Dorsolateral prefrontal cortex (tissue), 122 donors: ENCODE measurements at places on chromosomes 5 and 9. TPM values are rescaled to one million over a fixed set of nuclear protein-coding genes. Genes with fewer than 3 reads are reported as not detected.

Gene TAF11L10
- not detected for total RNA-seq

Gene IFNB1
- total RNA-seq: not detected

Gene OLFM1
- 591 TPM for total RNA-seq

Gene LURAP1L
- total RNA-seq: 2.9 TPM

Gene GFI1B
- 0.41 TPM for total RNA-seq

Gene SAXO1
- not detected for total RNA-seq

Gene SPINK4
- total RNA-seq: not detected

Gene ARHGAP26
- total RNA-seq: 199 TPM

Gene BTNL8
- total RNA-seq: 0.54 TPM

Gene EIF4EBP3
- 6.8 TPM for total RNA-seq

Gene COL15A1
- 0.54 TPM for total RNA-seq

Gene GZMA
- total RNA-seq: not detected

Gene PFN3
- not detected for total RNA-seq

Gene TLE1
- 44.1 TPM for total RNA-seq

Gene PCDHGB6
- 7.9 TPM for total RNA-seq

Gene MYMK
- not detected for total RNA-seq

- no peak for DNase-seq
Observed at GRCh38 chr5:155150012-155150411, 136.5 kb downstream of the KIF4B start.

DNA sequence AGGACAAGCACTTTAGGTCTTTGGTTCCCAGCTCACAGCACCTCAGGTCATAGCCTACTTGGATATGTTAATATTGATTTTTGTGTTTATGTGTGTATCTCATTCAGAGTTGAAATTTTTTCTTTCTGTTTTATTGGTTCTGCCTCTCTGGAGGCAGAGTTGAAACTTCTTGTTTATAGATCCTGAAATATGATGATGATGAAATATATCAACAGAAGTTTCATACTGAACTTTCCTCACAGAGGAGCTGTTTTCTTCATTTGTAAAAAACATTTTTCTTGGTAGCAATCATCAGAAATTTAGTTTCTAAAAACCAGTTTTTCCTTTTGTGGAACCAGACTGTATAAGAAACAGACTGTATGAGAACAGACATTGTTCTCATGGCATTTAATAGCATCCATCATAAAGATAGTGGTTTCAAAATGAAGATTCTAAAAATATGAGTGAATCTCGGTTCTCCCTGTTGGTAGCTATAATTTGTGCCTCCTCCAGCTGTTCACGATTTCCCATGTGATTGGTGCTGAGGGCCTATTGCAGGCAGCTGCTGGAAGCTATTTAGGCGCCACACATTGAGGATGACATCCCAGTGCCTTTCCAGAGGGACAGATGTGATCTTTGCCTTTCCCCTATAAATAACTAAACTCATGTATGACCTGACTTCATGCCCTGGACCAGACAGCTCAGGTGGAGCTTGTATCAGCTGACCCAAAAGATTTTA lies 39.5 kb upstream of the CFAP157 start:
- no peak for DNase-seq

DNA sequence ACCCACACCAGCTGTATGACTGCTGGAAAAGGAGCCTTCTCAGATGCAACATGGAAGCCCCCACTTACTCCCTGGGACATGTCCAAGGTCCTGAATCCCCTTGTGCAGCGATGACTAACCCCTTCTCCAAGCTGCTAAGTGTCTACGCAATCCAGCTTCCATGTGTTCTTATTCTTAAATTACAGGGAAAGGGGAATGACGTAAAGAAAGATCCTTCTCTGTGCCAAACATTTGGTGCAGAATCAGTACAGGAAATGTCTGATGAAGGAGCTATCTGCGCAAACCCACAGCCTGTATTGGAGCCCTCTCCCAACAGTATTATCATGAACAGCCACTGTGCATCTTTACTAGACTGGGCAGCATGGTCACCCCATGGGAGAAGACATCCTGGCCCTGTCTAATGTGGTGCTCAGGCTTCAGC lies 183.2 kb downstream of the FRMD3 start:
- no peak for DNase-seq

GRCh38 chr5:36854402-36855140 lies 22.0 kb upstream of the NIPBL start:
- DNase-seq: no peak

GRCh38 chr5:56979968-56980367 lies 28.0 kb upstream of the MIER3 start:
- DNase-seq: no peak

- DNase-seq: no peak
Observed at GRCh38 chr5:154181161-154181560, 9.4 kb upstream of the GALNT10 start.

GRCh38 chr5:55577353-55578060 lies 42.7 kb upstream of the PLPP1 start:
- no peak for DNase-seq

DNA sequence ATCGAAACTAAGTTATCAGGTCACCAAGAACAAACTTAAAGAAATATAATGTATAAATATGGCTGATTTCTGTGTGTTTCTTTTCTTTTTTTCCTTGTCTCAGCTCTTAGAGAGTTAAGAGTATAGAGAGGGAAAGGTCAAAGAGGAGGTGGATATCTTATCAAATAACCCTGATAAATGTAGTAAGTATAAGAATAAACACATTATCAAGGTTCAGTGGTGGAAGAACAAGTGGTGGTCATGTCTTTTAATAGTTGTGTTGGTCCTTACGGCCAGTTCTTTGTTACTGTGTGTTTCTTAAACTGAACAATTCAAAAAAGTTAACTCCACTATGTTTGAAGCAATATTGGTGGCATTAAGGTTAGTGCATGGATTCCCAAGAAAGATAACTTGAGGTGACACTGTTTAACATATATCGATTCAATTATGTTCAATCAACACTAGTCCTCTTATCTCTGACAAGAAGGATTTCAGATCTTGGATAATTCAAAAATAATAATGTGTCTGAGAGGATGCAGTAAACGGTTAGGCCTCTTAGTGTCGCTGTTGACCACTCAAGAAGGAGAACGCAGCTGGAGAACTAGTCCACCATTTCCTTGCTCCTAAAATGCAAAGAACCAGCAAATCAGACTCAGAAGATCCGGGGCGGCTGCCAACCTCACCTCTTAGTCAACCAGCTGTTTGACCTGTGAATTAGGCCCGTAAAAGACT lies at the start of gene PCDHGA3:
Gene PCDHGA3, plus strand, starts transcription at position 588 of the 711 bp plus-strand sequence. CDS start 205 bp downstream, outside the sequence.
- no peak for DNase-seq

DNA sequence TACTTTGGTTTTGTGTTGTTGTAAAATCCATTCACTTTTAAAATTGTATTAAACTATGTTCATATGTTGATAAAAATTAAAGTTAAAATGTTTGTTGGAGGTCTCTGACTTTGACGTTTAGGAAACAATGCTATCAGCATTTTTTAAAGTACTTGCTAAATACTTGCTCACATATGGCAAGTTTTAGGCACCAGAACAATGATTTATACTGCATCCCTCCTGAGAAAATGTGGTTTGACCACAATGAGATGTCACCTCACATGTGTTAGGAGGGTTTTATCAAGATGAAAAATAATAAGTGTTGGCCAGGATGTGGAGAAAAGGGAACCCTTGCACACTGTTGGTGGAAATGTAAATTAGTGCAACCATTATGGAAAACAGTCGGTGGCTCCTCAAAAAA lies 180.8 kb downstream of the HSD17B3 start:
- no peak for DNase-seq

GRCh38 chr9:71814226-71814625 lies 45.9 kb upstream of the CEMIP2 start:
- no peak for DNase-seq

DNA sequence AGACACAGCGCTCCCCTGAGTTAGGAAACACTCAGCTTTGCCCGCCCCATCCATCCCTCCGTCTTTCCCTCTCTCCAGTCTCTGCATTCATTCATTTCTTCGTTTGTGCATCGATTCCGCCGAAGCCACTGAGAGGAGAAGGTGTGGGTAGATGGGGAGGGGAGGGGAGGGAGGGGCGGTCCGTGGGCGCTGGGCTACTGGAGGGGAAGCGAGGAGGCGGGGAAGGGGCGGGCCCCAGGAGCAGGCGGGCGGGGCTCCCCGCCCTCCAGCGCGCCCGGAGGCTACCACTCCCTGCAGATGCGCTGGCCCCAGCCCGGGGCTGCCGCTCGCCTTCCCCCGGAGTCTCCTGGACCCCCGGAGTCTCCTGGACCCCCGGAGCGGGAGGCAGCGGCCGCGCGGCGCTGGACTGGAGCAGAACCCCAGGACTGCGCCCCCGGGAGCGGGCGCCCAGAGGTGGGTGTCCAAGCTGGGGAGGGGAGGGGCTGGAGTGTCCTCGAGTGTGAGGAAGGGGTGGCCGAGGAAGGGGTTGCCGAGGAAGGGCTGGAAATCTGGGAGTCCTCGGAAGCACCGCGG lies 159.5 kb downstream of the C9orf152 start:
- DNase-seq: peak; percentile 65

- DNase-seq: no peak
Observed at GRCh38 chr5:180353980-180354452, 880 bp upstream of the GFPT2 start.

DNA sequence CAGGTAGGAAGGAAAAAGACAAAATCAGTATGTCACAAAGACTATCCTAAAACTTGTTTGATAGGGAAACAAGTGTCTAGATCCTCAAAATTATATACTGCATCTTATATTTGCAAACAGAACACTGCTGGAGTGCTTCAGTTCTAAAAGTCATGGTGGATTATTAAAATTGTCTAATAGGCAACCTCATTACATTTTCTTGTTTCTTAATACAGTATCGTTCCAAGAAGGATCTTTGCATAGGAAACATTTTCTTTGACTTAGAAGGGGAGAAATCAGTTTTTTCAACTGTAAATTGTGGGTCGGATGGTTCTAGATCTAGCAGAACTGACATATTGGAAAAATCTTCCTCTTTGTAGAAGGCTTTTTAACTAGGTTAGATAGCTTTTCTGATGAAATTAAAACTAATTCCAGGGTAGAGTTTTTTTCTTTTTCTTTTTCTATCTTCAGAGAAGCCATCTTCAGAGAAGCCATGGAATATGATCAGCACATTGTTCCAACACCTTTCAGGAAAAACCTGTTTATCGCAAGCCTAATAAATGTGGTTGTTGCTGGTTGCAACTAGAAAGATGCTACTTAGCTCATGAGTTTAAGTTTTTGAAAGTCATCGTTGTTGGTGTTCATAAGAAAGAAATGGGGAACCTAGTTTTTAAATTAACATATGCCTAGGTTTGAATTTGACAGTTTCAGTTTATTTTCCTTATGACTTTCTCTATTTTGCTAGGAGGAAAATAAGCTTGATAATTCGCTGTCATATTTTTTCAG lies 7.4 kb downstream of the CPEB4 start:
- DNase-seq: no peak

- no peak for DNase-seq
Observed at GRCh38 chr5:54534191-54535004, 16.8 kb downstream of the SNX18 start.

- DNase-seq: no peak
Observed at GRCh38 chr9:38006163-38006562, 62.9 kb downstream of the SHB start.

GRCh38 chr5:38113456-38113855 lies 144.9 kb upstream of the EGFLAM start:
- DNase-seq: no peak

GRCh38 chr5:174198541-174198940 lies 153.0 kb downstream of the NSG2 start:
- DNase-seq: no peak

DNA sequence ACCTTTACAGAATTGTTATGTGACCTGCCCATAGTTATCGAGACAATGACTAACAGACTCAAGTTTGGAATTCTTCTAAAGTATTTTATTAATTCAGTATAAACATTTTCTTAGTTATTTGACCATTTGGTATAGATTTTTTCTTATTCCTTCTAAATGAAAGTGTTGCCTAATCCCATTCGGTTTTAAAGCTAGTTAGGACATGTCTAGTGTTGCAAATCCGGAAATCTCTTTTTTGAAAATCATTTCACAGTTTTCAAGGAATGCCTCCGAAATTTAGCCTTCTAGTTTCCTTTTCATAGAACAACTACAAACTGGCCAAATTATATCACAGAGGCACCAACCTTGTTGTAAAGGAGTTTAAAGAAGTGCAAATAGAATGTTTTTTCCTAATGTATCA lies 171.8 kb downstream of the XRCC4 start:
- no peak for DNase-seq

- no peak for DNase-seq
Observed at GRCh38 chr9:82438581-82438980, 450.0 kb downstream of the SPATA31D1 start.

- no peak for DNase-seq
Observed at GRCh38 chr5:126000507-126000906, 422.7 kb upstream of the GRAMD2B start.

DNA sequence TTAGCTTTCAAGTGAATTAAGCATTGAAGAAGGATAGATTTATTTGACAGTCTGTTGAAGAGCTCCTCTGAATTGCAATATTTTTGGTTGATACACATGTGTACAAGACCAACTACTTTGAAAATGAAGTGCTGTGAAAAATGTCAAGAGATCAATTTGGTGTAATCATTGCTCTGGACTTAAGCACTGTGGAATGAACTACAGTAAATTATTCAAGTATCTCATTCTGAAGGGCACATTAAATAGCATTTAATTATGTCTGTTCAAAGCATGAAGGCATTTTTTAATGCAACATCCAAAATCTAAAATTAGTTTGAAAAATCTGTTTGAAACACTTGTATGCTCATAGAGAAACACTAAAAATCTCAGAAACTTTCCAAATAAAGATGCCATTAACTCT lies 107.5 kb downstream of the CDH18 start:
- no peak for DNase-seq

GRCh38 chr5:73358366-73358765 lies 90.2 kb downstream of the FOXD1 start:
- DNase-seq: no peak

DNA sequence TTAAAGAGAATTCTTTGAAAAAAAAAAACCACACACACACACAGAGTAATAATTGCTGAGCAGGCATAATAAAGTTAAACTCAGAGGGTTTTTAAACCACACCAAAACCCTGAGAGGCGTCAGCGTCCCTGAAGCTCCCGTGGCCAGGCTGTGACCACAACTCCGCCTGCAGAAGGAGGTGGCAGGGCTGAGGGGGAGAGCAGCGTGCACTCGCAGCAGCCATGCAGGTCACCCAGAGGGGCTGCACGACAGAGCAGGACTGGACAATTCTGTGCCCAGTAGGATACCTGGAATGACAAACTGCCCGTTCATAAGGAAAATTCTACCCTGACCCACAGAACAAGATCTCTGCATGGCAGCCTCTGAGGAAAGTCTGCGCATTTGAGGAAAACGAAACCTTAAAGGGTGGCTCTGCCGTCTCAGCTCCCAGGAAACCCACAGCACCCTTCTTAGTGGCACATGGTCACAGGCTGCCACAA lies 44.0 kb downstream of the ROR2 start:
- DNase-seq: no peak
